ENCODE measurements at places on chromosomes 6 and 20. TPM values are rescaled to one million over a fixed set of nuclear protein-coding genes. Genes with fewer than 3 reads are reported as not detected.

The OPRM1 gene
- total RNA-seq, result not detected

The SGK2 gene
- total RNA-seq, result 0.73 TPM

The RIMS1 gene
- 2.3 TPM for total RNA-seq

The TREM2 gene
- total RNA-seq, result not detected

The CTNNBL1 gene
- total RNA-seq, result 23.6 TPM

The HLA-DRB1 gene
- 1.3 TPM for total RNA-seq

The SPDEF gene
- not detected for total RNA-seq

The MUCL3 gene
- not detected for total RNA-seq
